ENCODE measurements at places on chromosomes 16 and 17.
A peak's percentile ranks its signal among the peaks of the same experiment; 100 is the strongest.

DNA sequence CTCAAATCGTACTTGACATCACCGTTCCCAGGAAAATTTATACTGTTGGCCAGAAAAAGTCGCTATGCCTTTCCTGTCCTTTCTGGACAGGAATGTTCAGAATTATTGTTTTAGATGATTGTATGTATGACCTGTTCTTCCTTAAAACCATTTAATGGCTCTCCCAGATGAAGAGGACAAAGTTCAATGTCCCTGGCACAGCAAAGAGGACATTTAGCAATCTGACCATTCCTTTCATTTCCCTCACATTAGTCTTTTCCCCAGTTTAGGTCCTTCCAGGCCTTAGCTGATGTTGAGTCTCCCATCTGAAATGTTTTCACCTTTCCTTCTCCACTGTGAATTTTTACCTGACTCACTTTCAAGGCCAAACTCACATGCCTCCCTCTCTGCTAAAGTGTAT, 938.9 kb downstream of the CDH11 start:
- no peak for DNase-seq

DNA sequence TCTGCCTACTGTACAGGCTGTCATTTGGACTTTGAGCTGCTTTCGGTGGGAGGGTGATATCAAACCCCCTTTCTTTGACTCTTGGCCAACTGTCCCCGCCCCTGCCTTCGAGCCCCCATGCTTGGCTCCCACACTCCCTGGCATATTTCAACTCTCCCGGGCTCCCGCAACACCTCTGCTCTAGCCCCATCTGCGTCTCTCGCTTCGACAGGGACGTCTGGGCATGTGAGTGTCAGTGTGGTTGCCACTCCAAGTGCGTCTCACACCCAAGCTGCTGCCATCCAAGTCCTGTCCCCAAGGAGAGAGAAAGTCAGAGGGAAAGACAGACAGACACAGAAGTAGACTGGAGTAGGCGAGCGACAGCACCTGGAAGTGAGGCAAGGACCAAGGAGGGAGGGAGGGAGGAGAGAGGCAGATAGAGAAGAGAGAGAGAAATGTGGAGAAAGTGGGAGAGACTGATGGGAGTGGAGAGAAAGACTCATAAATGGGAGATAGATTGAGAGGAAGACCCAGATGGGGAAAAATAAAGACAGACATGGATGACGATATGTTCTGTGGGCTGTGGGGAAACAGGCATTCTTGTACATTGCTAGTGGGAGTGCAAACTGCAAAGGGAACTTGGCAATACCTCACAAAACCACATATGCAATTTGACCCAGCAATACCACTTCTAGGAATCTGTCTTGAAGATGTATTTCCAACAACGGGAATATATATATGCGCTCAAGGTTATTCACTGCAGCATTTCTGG, 11.8 kb downstream of the STARD3 start:
- DNase-seq: no peak

DNA sequence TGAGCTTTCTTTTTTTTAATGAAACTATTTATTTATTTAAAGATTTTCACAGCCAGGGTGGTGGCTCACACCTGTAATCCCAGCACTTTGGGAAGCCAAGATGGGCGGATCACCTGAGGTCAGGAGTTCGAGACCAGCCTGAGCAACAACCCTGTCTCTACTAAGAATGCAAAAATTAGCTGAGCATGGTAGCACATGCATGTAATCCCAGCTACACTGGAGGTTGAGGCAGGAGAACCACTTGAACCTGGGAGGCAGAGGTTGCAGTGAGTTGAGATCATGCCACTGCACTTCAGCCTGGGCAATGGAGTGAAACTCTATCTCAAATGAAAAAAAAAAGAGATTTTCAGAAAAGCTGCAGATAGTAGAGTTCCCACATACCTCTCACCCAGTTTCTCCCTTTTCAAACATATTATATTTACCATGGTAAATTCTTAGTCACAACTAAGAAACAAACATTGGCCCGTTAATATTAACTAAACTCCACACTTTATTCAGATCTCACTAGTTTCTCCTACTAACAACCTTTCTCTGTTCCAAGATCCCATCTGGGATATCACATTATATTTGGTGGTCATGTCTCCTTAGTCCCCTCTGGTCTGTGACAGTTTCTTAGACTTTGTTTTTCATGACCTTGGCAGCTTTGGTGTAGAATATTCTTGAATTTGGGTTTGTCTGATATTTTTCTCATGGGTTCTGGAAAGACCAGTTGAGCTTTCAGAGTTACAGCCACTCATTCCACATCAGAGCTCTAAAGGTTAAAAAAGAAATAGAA, 7.8 kb upstream of the TAT start:
- DNase-seq: no peak

DNA sequence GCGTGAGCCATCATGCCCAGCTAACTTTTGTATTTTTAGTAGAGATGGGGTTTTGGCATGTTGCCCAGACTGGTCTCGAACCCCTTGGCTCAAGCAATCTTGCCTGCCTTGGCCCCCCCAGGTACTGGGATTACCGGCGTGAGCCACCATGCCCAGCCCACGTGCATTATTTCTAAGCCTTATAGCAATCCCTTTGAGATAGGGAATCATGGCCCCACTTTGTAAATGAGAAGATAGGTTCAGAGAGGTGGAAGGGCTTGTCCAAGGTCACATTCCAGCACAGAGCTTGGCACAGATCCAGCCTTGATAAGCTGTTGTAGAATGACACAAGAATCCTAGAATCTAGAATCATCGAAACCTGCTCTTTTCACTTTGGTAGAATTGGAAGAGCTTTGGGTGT, 4.2 kb upstream of the PYCARD start:
- no peak for DNase-seq

DNA sequence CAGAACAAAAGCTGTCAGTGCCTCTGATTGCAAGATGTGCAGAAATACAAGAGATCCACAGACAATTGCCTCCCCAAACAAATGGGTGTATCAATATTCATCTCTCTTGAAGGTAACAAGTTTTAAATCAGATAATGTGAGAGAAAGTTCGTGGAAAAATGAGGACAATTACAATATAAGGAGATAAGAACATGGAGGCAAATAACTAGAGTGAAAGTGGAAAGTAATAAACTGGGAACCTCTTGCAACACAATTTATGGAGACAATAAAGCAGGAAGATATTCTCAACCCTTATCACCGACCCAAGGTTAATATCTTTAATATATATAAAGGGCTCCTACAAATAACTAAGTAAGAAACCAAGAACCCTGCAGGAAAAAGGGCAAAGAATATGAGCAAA, 14.2 kb upstream of the KRT19 start:
- DNase-seq: no peak

DNA sequence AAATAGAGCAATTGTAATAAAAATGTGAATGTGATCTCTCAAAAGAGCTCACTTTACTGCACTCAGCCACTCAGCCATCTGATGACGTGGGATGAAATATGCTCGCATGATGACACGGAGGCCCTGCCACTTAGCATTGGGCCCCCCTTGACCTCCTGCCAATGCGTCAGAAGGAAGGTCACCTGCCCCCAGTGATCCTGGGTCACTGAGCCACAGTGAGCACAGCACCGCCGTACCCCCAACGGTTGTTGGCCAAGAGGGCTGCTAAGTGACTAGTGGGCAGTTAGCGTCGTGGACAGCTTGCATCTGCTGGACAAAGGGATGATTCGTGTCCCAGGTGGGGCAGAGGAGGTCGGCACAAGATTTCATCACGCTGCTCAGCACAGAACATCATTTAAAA, 22.9 kb downstream of the ZC3H18 start:
- DNase-seq: no peak

DNA sequence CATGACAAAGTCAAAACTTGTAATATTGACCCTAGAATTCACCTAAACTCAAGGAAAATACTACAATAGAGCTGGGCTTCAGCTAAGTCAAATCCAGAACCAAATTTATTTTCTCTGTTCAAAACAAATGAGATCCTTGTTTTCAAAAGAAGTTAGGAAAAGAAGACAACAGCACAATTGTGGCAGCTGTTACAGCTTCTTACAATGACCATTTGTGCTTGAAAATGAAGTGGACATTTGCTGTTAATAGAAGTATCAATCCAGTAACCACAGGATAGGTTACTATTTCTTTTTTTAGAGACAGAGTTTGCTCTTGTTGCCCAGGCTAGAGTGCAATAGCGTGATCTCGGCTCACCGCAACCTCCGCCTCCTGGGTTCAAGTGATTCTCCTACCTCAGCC, 44.4 kb downstream of the APPBP2 start:
- peak; percentile 83 for DNase-seq

GRCh38 chr16:52488837-52489289, 58.1 kb downstream of the TOX3 start:
- no peak for DNase-seq

DNA sequence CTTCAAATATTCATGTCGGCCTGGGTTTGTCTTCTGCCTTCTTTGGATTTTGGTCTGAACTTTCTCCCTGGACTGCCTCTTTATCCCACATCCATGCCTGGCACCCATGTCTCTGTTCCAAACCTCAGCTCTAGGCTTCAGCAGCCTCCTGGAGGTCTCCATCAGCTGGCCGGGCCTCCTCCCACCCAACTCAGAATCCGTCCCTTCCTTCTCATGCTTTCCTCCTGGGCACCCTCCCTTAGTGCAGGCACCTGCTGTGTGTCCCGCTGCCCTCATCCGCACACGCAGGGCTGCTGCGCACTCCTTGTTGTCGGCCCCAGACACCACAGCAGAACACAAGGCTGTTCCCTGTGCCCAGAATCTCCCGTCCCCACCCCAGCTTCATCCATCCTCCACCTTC, 14.0 kb downstream of the LDHD start:
- DNase-seq: no peak

All from putamen (tissue), 1 donor.